Fibroblast of lung (primary cell): ENCODE measurements at places on chromosomes 7 and 10. TPM values are rescaled to one million over a fixed set of nuclear protein-coding genes. Genes with fewer than 3 reads are reported as not detected.

CYP2C9 gene
- total RNA-seq = not detected in 2 replicates

GATA3 gene
- total RNA-seq = not detected in 2 replicates

ENKUR gene
- under 0.01 and 0.17 TPM in 2 replicates for total RNA-seq

HTR5A gene
- total RNA-seq = not detected in 2 replicates

MET gene
- 29.8 and 44.4 TPM in 2 replicates for total RNA-seq

NKX1-2 gene
- total RNA-seq = not detected in 2 replicates

CYP3A5 gene
- 8.2 and 12.4 TPM in 2 replicates for total RNA-seq

TRIM50 gene
- not detected in 2 replicates for total RNA-seq

LIPM gene
- not detected in 2 replicates for total RNA-seq

PCLO gene
- 0.17 TPM in 1 of 2 replicates, not detected in the other for total RNA-seq

ZNF32 gene
- 60.1 and 61.9 TPM in 2 replicates for total RNA-seq

FBXO24 gene
- total RNA-seq = 0.33 and 0.51 TPM in 2 replicates

EBLN1 gene
- not detected in 2 replicates for total RNA-seq

SUGCT gene
- 6.7 and 16.5 TPM in 2 replicates for total RNA-seq

SPDYE8 gene
- total RNA-seq = not detected in 2 replicates

PRF1 gene
- not detected in 2 replicates for total RNA-seq

PRKG1 gene
- total RNA-seq = 60.1 and 71.8 TPM in 2 replicates

ECHDC3 gene
- 16.2 and 17.7 TPM in 2 replicates for total RNA-seq
